ENCODE measurements at places on chromosomes 3 and 15. TPM values are rescaled to one million over a fixed set of nuclear protein-coding genes. Genes with fewer than 3 reads are reported as not detected.
A peak's percentile ranks its signal among the peaks of the same experiment; 100 is the strongest.

DNA sequence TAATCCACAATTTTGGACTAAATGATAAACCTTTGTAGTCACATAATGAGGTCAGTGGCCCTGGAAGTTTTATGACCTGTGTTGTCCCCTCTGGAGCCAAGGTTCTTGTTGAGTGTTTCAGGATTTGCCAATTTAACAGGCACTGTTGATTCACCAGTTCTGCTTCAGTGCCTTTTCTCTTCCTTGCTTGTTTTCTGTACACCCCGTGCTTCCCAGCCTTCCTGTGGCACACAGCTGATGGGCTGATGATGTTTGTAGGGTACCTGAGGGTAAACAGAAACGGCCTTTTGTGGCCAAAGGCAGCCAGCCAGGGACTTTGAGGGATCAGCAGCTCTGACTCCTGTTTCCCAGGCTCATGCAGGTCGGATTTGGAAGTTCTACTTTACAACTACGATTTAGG is 13.3 kb downstream of the GYG1 start:
- DNase-seq, result no peak

GRCh38 chr3:134291319-134292254 is 40.9 kb upstream of the RYK start:
- no peak for DNase-seq

- DNase-seq, result no peak
Measured at GRCh38 chr15:47401427-47401826, 315.9 kb upstream of the SEMA6D start.

DNA sequence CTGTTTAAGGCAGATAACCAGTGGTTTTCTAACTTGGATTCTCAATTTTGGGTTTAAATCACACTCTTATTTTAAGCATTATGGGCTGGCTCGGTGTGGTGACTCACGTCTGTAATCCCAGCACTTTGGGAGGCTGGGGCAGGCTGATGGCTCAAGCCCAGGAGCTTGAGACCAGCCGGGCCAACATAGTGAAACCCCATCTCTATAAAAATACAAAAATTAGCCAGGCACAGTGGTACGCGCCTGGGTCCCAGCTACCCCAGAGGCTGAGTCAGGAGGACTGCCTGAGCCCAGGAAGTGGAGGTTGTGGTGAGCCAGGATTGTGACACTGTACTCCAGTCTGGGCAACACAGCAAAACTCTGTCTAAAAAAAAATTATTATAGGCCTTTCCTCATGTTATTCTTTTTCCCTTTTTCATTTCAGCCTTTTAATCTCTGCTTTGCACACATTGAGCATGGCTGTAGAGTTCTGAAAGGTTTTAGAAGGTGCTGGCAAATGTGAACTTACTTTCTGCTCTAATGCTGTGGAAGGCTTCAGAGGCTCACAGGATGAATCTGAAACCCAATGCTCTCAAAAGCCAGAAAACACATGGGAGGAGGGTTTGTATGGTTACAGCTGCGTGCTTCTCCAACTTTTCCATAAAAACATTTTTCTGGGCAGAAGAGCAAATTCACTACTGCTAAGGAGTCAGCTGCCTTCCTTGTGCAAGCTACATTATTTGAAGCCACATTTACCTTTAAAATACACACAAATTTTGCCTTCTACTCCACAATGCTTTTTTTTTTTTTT is 32.5 kb downstream of the CHAC1 start:
- DNase-seq, result no peak

- peak; percentile 48 for DNase-seq
Measured at GRCh38 chr15:40333922-40334492, 6.7 kb downstream of the CCDC9B start.

Gene UNC45A
- 102 TPM for total RNA-seq

Data from endothelial cell (in vitro differentiated cells).